Temporal lobe (tissue), 4 donors: ENCODE measurements at places on chromosomes 7 and 10. TPM values are rescaled to one million over a fixed set of nuclear protein-coding genes. Genes with fewer than 3 reads are reported as not detected.

BTBD16 gene
- total RNA-seq = not detected

GPNMB gene
- total RNA-seq = 4.7 TPM

PFKFB3 gene
- total RNA-seq = 20.9 TPM

CTAGE8 gene
- total RNA-seq = 0.25 TPM

GRID2IP gene
- total RNA-seq = 0.74 TPM

ZWINT gene
- 4.9 TPM for total RNA-seq

RAB19 gene
- total RNA-seq = not detected

BMPER gene
- total RNA-seq = 3.4 TPM

GARIN1A gene
- total RNA-seq = 0.74 TPM

ANLN gene
- 12.8 TPM for total RNA-seq

PARD3 gene
- total RNA-seq = 13.3 TPM

HOXA10 gene
- total RNA-seq = not detected

SMO gene
- 7.4 TPM for total RNA-seq

SOSTDC1 gene
- total RNA-seq = 19.2 TPM

CAPZA2 gene
- 151 TPM for total RNA-seq

PLEKHS1 gene
- total RNA-seq = not detected
